ENCODE measurements at places on chromosomes 6 and 20.

DNA sequence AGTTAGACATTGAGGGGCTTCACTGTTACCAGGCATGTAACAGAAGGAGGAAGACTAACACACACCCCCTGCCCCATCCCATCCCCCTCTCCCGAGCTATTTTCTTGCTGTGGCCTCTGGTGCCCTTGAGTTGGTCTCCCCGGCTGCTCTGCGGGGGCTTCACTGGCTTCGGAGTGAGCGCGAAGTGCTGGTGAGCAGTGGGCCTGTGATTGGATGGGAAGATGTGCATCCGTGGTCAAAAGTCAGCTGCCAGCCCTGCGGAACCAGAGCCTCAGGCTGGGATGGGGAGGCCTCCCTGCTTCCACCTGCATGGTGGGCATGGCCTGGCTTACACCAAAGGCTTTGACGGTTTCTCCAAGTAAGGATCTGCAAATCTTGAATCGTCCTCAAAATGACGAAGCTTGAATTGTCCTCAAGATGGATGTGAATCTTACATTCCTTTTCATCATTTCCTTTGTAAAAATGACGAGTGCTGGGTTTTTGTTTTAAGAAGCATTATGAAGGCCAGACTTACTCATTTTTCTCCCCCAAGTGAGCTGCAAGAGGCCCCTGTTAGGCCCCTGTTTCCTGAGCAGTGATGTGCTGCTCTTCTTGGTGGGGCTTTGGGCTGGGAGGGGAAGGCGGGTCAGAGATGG is 23.7 kb downstream of the SPATA2 start:
- no peak for DNase-seq

GRCh38 chr6:106082735-106083398 is 3.3 kb upstream of the PRDM1 start:
- no peak for DNase-seq

- no peak for DNase-seq
Observed at GRCh38 chr6:13846841-13847240, 32.5 kb upstream of the MCUR1 start.

- DNase-seq: no peak
Observed at GRCh38 chr6:168292826-168293225, 26.8 kb downstream of the DACT2 start.

All from left ventricle myocardium superior (tissue), 1 donor.